Stimulated activated CD4-positive, alpha-beta T cell treated with anti-CD3 and anti-CD28 coated beads, TNF-alpha, amount 100 ng/mL, for 1 hour (primary cell): ENCODE measurements at places on chromosomes 5 and 9.

GRCh38 chr5:158737536-158738027 lies 362.1 kb downstream of the EBF1 start:
- no peak for DNase-seq

GRCh38 chr9:99244344-99245260 lies 22.5 kb downstream of the SEC61B start:
- no peak for DNase-seq

DNA sequence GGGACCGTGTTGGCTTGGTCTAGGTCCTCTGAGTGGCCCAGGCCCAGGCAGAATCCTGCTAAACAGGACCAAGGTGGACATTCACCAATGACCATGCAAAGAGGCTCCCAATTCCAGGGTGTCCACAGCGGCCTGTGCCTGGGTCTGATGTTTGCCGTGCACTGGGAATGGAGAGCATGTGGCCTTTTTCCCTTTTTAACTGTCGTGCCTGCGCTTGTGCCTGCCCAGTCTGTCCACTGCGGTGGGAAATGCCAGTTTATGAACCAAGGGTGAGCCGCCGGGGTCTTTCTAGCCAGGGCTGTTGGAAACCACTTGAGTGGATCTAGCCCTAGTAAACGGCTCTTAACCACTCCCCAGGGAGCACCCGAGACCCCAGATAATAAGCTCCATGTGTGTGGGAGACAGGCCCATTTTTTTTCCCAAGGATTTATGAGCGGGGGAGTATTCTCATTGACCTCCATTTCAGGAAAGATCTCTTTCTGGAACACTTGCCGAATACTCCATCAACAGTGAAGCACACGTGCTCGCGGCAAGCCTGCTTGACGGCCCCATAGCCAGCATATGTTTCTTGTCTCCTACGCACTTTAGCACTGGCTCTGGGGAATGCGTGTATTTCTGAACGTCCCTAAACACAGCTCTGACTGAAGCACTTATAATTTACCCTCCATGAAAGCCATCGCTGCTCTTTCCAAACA lies 93.2 kb upstream of the PHYKPL start:
- no peak for DNase-seq

DNA sequence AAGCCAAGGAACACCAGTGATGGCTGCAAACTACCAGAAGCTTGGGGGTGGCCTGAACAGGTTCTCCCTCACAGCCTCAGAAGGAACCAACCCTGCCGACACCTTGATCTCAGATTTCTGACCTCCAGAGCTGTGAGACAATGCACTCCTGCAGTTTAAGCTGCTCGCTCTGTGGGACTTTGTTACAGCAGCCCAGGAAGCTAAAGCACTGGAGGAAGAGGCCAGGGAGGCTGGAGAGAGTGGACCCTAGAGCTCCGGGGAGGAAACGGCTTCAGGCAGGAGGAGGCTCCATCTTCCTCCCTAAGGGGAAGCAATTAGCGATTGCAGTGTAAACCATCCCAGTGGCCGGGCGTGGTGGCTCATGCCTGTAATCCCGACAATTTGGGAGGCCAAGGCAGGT lies 25.1 kb downstream of the BARX1 start:
- no peak for DNase-seq

- no peak for DNase-seq
Observed at GRCh38 chr5:53219174-53219573, 109.6 kb upstream of the MOCS2 start.

DNA sequence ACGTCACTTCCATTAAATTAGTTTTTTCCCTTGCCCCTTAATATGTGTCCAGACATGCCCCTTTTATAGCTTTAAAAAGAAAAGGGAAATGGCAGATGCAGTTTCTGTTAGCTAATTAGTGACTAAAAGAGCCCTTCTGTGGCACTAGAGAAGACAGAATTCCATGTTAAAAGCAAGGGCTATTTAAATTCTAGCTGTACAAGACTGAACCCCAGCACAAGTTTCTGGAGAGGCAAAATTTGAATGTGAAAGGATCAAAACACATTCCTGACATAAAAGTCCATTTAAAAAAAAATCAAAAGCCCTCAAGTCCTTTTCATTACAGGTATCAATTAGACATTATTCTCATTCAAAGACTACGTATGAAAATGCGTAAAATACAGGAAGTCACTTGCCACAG lies 78.7 kb downstream of the HAPLN1 start:
- DNase-seq, result no peak

DNA sequence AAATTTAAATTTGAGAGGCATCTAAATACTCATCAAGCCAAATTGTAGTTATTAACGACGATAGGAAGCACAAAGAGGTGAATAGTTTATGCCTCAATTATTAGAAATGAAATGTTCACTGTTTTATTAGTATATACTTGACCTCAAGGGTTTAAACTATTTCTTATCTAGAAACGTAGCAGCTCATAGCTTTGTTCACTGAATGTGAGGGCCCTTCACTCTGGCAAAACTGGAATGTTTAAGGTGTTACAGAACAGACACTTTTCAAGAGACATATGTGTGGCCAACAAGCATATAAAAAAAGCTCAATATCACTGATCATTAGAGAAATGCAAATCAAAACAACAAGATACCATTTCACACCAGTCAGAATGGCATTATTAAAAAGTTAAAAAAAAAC lies 151.2 kb upstream of the KCNN2 start:
- DNase-seq, result no peak

DNA sequence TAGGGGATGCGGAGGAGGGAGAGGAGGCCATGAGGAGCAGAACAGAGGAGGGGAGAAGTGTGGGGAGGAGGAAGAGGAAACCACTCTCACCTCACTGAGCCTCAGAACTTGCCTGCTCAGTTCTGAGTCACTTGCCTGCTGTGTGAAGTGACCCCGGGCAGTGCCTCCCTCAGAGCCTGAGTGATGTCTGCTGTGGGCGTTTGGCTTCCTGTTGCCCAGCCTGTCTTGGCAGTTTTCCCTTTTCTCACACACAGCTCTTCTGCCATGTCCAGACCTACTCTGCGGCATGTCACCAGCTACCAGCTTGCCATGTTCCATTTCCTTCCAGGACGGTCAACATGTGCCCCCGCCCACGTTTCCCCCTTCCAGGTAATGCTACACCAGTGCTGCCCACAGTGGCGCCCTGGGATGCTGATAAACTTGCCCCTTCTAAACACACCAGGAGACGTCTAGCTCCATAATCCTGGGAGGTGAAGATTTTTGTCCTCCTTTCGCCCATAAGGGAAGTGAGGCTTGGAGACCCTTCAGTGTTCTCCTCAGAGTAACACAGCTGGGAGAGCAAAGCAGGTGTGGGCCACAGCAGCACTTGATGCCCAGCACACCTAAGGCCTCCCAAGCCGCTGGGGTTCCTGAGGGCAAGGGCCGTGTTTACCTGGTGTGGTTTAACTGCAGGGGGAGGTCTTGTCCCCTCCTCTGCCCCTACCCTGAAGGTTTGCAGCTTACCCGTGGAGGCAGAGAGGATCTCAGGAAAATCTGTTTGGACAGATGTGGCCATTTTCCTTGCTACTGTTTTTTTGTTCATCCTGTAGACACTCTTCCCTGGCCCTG lies 63.8 kb upstream of the RNF130 start:
- DNase-seq, result no peak

- DNase-seq, result no peak
Observed at GRCh38 chr5:18740301-18740700, 1106.0 kb downstream of the TAF11L14 start.

DNA sequence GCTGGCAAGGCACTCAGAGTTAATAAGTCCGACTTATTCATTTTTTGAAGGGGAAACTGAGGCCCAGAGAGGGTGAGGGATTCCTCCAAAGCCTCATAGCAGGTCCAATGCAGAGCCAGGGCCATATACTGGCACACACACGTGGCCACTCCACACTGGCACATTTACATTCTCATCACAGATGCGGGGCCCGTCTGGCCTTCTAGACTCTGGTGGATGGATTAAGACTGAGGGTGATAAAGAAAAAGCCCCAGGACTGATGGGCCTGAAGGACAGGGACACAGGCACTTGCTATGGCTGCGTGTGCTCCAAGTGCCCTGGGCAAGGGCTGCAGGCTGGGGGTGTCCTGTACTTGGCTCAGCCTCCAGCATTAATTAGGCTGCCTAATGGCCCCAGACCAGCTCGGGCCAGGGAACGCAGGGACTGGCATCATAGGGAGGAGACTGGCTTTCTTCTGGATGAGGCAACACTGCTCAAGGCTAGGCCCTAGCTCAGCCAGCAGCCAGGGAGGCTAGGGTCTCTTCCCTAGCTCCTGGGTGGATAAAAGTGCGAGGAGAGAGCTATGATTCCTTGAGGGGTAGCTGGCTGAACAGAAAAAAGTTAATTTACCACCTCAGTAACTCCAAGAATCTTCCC lies 28.5 kb upstream of the CSF1R start:
- DNase-seq, result no peak
